ENCODE measurements at places on chromosomes 5 and 9. TPM values are rescaled to one million over a fixed set of nuclear protein-coding genes. Genes with fewer than 3 reads are reported as not detected.

DNA sequence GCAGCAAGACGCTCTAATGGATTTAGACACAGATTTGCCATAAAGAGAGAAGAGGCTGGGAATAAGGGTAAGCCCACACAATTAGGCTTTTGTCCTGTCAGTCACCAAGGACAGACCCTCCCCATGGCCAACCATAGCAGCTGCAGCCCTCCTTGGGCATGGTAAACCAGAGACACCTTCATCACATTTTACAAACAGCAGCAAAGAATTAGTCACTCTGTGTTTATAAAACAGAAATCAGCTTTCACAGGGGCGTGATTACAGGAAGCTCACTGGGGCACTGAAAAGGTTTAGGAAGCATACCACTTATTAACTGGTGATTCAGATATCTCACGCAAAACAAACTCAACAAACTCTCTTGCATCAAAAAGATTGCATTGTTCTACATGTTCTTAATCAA lies 37.3 kb upstream of the ZNF622 start:
- DNase-seq: no peak
- H3K27me3 ChIP-seq: no peaks in the 10 kb centered on the region
- peaks cover 1% of the 10 kb centered on the region for H3K36me3 ChIP-seq
- H3K27ac ChIP-seq: no peak overlapping the region

- H3K4me1 ChIP-seq: no peaks in the 10 kb centered on the region
- DNase-seq: no peak
- H3K36me3 ChIP-seq: no peaks in the 10 kb centered on the region
Observed at GRCh38 chr9:122031776-122032175, 61.3 kb downstream of the TTLL11 start.

Gene AFAP1L1
- 393 TPM for total RNA-seq

Gene GBGT1
- total RNA-seq: 98.4 TPM

Gene PCDHGA3
- total RNA-seq: 1.4 TPM

All from endothelial cell (in vitro differentiated cells).